MG63 (cell line): ENCODE measurements at places on chromosomes 13 and 19. TPM values are rescaled to one million over a fixed set of nuclear protein-coding genes. Genes with fewer than 3 reads are reported as not detected.

DNA sequence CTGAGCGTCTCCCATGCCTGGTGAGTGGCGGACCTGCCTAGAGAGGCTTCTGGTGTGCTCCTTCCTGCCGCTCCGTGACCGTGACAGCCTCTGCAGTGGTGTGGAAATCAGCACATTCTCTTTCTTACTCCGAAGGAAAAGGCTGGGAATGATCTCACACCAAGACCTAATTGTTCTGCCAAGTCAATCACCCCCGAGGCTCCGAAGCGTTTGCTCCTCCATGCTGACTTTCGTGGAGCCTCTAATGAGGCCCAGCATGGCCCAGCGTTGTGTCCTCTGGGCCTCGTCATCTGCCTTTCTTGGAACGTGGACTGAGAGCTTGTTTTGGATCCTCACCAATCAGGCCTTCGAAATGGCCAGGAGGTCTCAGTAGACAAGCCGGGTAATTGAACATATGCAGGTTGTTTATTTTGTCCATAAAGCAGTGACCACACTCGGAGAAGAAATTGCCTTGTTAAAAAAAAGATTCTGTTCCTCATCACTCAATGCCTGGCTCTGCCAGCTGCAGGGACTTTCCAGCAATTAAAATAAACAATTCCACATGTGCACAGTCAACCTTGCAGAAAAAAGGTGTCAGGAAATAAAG lies 107.1 kb downstream of the UBL3 start:
- peak; percentile 43 for DNase-seq

DNA sequence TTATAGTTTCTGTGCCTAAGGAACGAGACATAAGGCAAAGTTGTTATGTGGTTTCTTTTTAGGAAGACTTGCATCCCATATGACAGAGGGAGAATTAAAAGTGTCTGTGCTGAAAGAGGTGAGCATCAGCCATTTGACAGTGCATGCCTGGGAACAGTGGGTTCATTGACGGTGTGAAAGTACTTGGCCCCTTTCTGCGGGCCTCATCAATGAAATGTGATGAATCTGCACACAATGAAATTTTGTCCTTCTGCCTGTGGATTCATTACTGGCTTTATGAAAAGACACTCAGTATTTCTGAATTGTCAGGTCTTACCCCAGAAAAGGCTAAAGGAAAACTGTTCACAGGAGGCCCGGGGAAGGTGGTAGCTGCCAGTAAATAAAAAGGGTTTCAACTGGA lies 295.8 kb downstream of the FOXO1 start:
- DNase-seq, result no peak

DNA sequence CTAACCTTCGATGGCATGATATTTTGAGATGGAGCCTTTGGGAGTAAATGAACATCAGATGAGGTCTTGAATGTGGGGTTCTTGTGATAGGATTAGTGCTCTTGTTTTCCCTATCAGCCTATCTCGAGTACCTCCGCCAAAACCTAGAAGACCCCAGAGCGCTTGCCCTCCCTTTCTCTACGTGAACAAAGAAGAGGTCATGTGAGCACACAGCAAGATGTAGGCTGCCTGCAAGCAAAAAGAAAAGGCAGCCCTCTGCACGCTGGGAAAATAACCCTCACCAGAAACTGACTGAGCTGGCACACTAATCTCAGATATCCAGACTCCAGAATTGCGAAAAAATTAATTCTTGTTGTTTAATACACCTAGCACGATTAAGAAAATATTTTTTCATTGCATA lies 799.8 kb upstream of the SLC10A2 start:
- no peak for DNase-seq

DNA sequence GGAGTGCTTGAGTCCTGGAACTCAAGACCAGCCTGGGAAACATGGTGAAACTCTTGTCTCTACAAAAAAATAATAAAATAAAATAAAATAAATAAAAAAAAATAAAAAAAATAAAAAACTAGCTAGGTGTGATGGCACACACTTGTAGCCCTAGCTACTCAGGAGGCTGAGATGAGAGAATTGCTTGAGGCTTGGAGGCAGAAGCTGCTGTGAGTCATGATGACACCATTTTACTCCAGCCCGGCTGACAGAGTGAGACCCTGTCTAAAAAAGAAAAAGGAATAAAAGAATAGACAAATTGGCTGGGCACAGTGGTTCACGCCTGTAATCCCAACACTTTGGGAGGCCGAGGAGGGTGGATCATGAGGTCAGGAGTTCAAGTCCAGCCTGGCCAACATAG lies 1168.9 kb downstream of the SLITRK5 start:
- DNase-seq, result no peak

DNA sequence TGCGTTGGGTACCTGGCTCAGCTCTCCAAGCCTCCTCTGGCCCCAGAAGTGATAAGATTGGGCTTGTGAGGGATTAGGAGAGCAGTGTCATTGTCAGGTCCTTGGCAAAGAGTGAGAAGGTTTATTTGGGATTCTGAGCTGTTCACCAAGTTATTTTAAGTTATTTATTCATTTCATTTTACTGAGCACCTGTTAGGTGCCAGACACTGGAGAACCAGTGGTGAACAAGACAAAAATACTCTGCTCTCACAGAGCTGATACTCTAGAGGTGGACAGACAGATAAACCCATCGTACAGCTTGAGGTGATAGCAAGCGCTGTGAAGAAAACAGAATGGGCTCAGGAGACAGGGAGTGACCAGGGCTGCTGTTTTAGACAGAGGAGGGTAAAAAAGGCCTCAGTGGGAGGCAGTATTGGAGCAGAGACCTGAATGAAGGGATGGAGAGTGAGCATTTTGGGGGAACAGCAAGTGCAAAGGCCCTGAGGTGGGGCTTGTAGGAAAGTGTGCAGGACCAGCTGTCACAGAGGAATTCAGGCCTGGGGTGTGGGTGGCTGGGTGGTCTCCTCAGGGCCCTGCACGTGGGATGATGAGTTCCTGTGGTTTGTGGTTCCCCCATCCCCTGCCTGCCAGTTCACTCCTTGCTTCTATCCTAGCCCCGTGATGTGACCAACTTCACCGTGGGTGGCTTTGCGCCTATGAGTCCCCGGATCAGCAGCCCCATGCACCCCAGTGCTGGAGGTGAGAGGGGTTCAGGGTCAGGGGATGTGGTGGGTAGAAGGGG lies 8.7 kb upstream of the TIMM50 start:
- DNase-seq, result no peak

- DNase-seq, result peak; percentile 74
Measured at GRCh38 chr13:99990126-99990977, 8.8 kb downstream of the ZIC2 start.

GRCh38 chr13:98203646-98204326 lies 26.7 kb upstream of the RNF113B start:
- DNase-seq, result no peak

DNA sequence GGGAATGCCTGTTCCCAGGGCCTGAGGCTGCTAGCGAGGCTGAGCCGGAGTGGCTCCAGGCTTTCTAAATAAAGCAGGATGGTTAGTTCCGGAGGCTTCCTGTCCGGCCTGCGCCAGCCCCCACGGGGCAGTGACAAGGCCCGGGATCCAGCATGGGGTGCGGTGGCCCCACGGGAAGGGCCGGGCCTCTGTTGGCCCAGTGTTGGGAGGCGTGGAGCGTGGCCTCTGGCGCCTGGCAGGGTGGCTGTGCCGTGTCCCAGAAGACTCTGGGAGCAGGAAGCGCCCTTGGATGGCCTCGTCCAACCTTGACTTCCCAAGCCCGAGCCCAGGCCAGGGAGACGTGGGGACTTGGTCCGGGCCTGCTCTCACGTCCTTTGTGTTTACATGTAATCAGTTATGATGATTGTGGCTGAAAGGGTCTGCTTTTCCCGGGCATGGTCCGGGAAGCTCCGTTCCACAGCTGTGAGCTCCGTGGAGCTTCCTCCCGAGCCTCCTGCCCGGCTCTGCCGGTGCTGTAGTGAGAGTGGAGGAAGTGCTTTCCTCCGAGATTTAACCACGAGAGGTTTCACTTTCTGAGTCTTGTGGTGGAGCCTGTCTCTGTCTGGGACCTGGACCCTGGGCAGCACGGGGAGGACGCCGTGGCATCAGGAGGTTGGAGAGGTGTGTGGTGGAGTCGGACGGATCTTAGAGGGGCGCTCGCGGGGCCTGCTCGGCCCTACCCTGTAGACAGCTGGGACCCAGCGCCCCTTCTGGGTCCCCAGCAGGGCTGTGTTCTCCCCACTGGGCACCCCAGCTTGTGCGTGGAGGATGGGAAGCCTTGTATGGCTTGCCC lies 4.6 kb downstream of the GNA11 start:
- DNase-seq, result peak; percentile 47

DNA sequence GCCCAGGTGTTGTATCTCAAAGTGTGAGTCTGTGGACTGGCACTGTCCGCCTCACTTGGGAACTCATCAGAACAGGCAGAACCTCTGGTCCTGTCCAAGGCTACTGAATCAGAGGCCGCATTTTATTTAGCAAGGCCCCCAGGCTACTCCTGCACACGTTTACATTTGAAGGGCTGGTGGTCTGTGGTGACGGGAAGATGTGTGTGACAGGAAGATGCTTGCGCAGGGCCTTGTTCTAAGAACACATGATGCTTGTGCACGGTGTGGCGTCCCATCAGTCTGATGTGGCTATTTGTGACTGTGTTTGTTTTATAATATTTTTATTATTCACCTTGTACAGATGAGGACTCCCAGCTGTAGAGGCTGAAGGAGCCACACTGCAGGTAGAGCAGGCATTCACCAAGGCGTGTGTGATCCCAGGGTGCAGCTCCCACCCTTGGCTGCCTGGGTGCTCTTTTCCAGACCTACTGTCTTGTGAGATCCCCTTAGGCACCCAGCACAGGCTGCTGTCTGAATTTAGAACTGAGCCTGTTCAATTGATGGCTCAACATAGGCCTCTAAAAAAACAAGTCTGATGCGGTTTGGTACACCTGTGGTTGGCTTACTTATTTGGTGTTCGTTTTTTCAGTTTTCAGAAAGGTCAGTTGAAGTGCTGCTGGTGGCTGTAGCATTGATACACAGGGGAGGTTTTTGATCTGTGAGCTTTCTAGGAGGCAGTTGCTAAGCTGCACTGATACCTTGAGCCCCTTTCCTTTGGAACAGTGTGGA lies 3.1 kb downstream of the SLC25A15 start:
- no peak for DNase-seq

GRCh38 chr19:57719901-57720519 lies 7.4 kb downstream of the ZNF671 start:
- no peak for DNase-seq

DNA sequence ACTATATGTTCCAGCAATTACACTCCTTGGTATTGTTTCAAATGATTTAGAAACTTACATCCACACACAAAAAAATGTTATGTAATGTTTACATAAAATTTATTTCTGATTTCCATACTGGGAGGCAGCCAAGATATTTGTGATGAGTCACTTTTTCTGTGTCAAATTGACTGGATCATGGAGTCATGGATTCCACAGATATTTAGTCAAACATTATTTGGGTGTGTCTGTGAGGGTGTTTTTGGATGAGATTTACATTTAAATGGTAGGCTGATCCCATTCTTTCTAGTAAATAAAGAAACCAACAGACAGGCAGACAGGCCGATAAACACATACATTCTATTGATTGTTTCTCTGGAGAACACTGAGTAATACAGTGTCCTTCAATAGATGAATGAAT lies 562.8 kb downstream of the SLITRK6 start:
- peak; percentile 2 for DNase-seq

- peak; percentile 35 for DNase-seq
Measured at GRCh38 chr19:28296506-28296905, 916.4 kb downstream of the UQCRFS1 start.

DNA sequence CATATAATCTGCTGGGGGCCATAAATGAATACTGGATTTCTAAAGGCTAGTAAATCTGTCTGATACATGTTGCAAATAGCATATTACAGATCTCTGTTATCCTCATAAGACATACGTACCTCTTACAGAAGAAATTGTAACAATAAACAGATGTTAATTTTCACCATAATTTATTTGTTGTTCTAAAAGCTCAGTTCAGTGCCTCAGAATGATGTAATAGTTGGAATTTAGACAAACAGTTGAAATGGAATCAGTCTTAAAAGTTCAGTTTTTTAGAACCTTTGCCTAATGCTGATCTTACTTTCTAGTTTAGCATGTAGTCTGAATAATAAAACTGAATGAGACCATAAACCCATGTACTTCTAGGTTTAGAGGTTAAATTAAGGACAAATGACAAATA lies 43.1 kb downstream of the B3GLCT start:
- DNase-seq, result no peak

- DNase-seq, result no peak
Measured at GRCh38 chr19:12794971-12795381, 3.7 kb downstream of the JUNB start.

GRCh38 chr19:45168767-45169351 lies 8.1 kb upstream of the NKPD1 start:
- DNase-seq, result no peak

ZNF44 gene
- total RNA-seq, result 7.7 and 10.2 TPM in 2 replicates

ZNF223 gene
- total RNA-seq, result 0.63 and 2.9 TPM in 2 replicates

DZIP1 gene
- 10.9 and 39.1 TPM in 2 replicates for total RNA-seq

FGF14 gene
- total RNA-seq, result not detected in 2 replicates

KANK3 gene
- 0.20 TPM in 1 of 2 replicates, not detected in the other for total RNA-seq

ELSPBP1 gene
- total RNA-seq, result not detected in 2 replicates
